ENCODE measurements at places on chromosomes 6 and 20.
A peak's percentile ranks its signal among the peaks of the same experiment; 100 is the strongest.

GRCh38 chr6:99285881-99286280 lies 63.6 kb downstream of the FAXC start:
- DNase-seq, result no peak

DNA sequence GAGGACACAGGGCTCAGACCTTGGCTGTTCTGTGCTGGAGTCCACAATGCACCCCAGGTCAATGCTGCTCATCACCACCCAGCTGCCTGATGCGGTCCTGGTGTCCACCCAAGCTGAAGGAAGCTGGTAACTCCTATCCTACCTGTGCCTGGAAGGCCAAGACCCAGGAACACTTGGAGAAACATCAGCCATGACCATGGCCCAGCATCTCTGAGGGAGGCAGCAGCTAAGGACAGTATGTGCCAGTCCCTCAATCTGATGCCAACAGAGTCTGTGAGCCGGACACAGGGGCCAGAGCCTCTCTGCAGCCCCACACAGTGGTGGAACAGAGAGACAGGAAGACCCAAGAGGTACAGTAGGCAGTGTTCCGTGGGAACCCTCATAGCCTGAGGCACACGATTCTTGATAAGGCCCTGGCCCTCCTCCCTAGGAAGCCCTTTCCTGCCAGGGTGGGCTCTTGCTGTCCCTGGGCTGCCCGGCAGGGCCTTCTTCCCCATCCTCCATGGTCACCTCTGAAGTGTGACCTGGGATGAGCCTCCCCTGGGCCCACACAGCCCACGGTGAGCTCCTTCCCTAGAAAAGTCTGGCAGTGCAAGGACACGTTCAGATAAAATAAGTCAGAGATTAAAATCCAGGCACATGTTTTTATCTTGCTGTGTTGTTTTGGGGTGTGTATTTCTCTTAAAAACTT lies 170.7 kb downstream of the THBS2 start:
- DNase-seq, result no peak

DNA sequence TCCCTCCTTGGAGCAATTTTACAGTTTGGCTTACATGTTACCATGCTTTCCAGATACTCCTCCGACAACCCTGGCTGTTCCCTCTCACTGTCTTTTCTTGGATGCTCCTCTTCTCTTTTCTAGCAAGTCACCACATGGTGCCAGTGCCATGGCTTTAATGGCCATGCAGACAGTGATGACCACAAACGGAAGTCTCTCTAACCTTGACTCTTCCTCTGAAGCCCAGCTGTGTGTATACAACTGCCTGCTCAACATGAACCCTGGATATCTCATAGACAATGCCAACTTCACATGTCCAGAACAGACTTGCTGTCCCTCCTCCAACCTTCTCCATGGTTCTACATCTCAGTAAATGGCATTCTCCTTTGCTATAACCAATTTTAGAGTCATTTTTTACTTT lies 49.8 kb upstream of the NEDD9 start:
- DNase-seq, result no peak

DNA sequence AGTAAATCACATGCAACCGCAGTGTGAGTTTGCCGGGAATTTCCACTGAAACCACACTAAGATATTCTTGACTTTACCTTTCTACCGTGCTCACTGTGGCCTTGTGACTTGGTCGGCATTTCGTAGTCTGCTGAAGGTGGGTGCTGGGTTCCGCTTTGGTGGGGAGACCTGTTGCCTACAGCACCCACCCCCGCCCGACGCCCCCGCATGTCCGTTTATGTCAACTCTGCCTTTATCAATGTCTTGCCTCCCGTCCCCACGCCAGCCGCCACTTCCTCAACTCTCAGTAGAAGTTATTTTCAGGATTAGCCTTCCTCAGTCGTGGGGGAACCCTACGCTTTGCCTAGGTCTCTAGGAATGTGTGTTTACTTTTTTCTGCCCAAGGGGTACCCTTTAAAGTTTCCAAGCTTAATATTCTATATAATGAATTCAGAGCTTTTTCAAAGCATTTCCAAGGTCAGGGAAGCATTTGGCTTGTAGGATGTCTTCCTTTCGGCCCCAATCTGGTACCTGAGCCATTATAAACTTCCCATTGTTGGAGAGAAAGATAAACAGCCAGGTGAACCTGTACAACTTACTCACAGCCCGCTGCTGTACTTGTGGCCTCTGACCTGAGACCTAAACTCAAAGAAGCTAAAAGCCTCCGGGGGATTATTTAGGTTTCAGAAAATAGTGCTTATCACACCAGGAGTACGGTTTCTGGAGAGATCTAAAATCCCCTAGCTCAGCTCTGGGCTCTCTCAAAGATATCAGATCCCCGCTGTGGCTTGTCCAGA lies 54.2 kb downstream of the TBC1D7 start:
- peak; percentile 47 for DNase-seq

GRCh38 chr6:11366183-11366933 lies 133.9 kb upstream of the NEDD9 start:
- peak; percentile 27 for DNase-seq

- no peak for DNase-seq
Measured at GRCh38 chr6:111122458-111123286, 35.4 kb downstream of the SLC16A10 start.

Measured in CD4-positive, alpha-beta T cell treated with Interleukin-17A for 4 hours (primary cell).